Breast epithelium (tissue), 4 donors: ENCODE measurements at places on chromosomes 1 and 21. TPM values are rescaled to one million over a fixed set of nuclear protein-coding genes. Genes with fewer than 3 reads are reported as not detected.
A peak's percentile ranks its signal among the peaks of the same experiment; 100 is the strongest.

GRCh38 chr1:41559331-41559730 lies 74.8 kb upstream of the EDN2 start:
- H3K27ac ChIP-seq: no peak overlapping the region
- no peaks in the 10 kb centered on the region for H3K4me1 ChIP-seq
- H3K4me3 ChIP-seq: no peak overlapping the region
- no peaks in the 10 kb centered on the region for H3K27me3 ChIP-seq

DNA sequence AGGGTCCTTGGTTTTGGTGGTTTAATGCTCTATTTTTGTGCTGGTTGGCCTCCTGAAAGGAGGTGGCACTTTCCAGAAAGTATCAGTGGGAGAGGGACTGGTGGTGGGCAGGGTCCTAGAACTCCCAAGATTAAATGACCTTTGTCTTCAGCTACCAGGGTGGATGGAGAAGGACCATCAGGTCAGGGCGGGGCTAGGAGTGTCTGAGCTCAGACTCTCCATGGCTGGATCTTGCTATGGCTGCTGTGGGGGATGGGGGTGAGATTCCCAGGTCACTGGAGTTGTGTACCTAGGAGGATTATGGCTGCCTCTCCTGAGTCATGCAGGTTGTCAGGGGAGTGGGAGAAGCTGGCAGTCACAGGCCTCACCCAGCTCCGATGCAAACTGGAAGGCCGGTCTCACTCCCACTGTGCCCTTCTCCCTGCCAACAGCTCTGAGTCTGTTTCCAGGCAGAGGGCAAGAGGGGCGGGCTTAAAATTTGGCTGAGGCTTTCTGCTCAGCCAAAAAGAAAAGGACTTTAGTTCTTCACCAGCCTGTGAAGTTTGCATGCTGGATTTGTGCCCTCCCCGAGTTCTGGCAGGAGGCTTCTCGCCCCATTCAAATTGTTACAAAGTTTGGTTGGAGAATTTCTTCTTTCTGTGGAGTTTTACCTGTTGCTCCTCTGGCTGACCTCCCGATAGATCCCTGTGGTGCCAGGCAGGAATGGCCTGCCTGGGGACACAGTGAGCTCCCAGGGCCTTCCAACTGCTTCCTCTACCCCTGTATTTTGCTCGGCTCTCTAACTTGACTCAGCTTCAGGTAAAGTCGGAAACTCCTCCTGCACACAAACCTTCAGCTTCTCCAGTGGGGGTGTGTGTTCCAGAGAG lies 13.1 kb upstream of the KYAT3 start:
- H3K4me1 ChIP-seq: peaks cover 6% of the 10 kb centered on the region
- DNase-seq: peak; percentile 56
- no peaks in the 10 kb centered on the region for H3K36me3 ChIP-seq
- peak overlapping the region; percentile 89 for H3K27ac ChIP-seq

LIPI gene
- not detected for total RNA-seq

RXRG gene
- total RNA-seq: not detected

KRTAP11-1 gene
- total RNA-seq: not detected

DNA sequence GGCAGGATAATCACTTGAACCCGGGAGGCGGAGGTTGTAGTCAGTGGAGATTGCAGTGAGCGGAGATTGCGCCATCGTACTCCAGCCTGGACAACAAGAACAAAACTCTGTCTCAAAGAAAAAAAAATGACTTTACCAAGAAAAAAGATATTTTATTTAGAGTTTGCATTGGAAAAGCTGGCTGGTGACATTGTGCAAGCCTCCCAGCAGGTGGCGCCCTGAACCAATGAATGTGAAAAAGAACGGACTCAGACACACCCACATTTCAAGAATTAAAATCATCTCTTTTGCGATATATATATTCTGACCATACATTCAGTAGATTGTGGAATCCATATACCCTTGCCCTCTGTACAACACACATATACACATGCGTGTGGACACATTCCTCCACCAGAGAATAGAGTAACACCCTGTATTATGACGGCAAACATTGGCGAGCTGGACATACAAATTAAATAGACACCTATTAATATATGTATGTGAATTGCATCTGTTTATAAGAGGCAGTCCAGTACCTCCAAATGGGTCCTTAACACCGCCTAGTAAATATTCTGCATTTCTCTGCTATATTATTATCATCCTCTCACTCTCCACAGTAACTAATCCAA lies 39.0 kb upstream of the CADM3 start:
- no peaks in the 10 kb centered on the region for H3K27me3 ChIP-seq
- no peak for DNase-seq
- no peaks in the 10 kb centered on the region for H3K4me1 ChIP-seq
- no peaks in the 10 kb centered on the region for H3K36me3 ChIP-seq
- H3K4me3 ChIP-seq: no peak overlapping the region

GRCh38 chr1:6504887-6505286 lies 13.4 kb upstream of the PLEKHG5 start:
- H3K36me3 ChIP-seq: no peaks in the 10 kb centered on the region
- DNase-seq: no peak
- no peaks in the 10 kb centered on the region for H3K27me3 ChIP-seq
- H3K27ac ChIP-seq: no peak overlapping the region
- H3K4me3 ChIP-seq: no peak overlapping the region
